Caco-2 (cell line): ENCODE measurements at places on chromosomes 11 and 22.
A peak's percentile ranks its signal among the peaks of the same experiment; 100 is the strongest.

DNA sequence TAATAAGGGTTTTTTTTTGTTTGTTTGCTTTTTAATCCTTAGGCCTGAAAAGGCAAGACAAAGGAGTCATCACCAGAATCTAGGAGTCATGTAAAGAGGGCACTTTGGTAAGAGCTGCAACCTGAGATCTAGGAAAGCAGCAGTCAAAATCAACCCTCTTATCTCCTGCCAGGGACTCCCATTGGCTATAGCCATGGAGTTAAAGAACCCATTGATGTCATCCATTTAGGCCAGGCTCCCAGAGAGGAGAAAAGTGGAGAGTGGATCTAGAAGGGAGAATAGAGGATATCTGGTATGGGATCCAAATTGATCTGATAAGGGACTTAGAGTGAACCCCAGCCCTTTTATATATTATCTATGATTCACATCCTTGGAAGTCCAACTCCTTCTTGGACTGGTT is 35.9 kb downstream of the ZNF215 start:
- DNase-seq: no peak

GRCh38 chr11:124798991-124799347 is 1.2 kb downstream of the MSANTD2 start:
- DNase-seq: peak; percentile 38

DNA sequence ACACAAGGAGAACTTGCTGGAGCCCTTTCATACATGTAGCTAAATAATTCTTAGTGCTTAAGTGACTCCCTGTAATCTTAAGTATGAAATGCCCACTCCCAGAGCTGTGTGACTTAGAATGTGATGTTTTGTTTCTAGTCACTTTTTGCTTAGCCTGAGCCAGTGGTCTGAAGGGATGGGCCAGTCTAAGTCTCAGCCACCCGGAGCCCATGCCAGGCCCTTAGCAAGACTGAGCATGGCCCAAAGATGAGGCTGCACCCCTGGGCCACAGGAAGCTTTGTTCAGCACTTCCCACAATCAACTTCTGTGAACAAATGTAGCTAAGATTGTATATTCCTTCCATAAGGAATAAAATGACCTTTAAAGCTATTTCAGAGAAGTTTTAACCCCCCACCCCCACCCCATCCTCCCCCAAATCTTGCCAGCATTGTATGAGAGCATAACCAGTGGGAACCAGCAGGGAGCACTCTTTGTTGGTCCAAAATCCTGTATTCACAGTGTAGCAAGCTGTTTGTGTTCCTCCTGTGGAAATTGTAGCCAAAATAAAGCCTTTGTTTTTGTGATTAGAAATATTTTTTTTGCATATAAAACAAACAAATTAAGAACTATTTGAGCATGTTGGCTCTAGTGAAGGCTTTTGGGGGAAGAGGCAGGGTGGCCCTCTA is 73.8 kb upstream of the GAL start:
- DNase-seq: no peak

- no peak for DNase-seq
Observed at GRCh38 chr11:73217131-73217809, 811 bp upstream of the P2RY2 start.

- DNase-seq: no peak
Observed at GRCh38 chr22:46974077-46974476, 211.6 kb downstream of the TBC1D22A start.

DNA sequence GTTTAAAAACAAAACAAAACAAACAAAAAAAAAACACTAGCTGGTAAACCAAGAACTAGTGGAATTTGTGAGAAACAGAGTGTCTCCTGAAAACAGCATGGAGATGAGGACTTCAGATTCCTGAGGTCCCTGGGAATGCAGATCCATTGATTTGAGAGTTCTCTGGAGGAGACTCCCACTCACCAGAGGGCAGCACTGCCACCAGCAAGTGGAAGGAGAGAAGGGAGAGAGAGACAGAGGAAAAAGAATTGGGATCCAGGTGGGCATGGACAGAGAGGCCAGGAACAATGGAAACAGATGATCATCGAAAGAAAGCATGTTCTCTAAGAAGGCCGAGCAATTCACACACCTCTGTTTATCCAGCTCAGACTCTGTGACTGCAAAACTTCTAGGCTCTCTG is 31.8 kb downstream of the ETS1 start:
- peak; percentile 53 for DNase-seq
